ENCODE measurements at places on chromosomes 3 and 15. TPM values are rescaled to one million over a fixed set of nuclear protein-coding genes. Genes with fewer than 3 reads are reported as not detected.

Gene GATA2
- polyA plus RNA-seq: not detected

Gene NUP210
- polyA plus RNA-seq: 0.05 TPM

Gene MASP1
- polyA plus RNA-seq: not detected

Gene ITIH3
- not detected for polyA plus RNA-seq

DNA sequence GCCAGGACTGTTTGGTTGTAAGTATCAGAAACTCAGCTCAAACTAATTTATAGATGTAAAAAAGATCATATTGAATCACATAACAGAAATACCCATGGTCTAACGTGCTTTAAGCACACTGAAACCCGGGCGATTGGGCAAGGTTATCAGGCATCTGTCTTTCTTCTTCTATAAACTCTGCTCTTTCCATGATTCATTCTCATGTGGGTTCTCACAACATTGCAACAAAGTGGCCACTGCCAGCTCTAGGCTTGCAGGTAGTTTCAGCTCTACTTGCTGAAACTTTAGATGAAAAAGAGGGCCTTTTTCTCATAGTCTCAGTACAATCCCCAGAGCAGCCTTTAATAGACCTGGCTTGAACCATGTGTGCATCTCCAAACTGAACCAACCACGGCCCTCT, 456.1 kb downstream of the MFSD1 start:
- no peak overlapping the region for H3K27ac ChIP-seq
- no peaks in the 10 kb centered on the region for H3K4me1 ChIP-seq
- no peaks in the 10 kb centered on the region for H3K36me3 ChIP-seq
- peaks cover 4% of the 10 kb centered on the region for H3K27me3 ChIP-seq
- DNase-seq: no peak
- H3K4me3 ChIP-seq: no peak overlapping the region

- DNase-seq: no peak
- H3K4me1 ChIP-seq: no peaks in the 10 kb centered on the region
- no peaks in the 10 kb centered on the region for H3K27me3 ChIP-seq
- H3K4me3 ChIP-seq: no peak overlapping the region
These were observed 29.7 kb upstream of the PDCD6IP start for GRCh38 chr3:33768578-33769330.

Gene TMEM212
- polyA plus RNA-seq: not detected

DNA sequence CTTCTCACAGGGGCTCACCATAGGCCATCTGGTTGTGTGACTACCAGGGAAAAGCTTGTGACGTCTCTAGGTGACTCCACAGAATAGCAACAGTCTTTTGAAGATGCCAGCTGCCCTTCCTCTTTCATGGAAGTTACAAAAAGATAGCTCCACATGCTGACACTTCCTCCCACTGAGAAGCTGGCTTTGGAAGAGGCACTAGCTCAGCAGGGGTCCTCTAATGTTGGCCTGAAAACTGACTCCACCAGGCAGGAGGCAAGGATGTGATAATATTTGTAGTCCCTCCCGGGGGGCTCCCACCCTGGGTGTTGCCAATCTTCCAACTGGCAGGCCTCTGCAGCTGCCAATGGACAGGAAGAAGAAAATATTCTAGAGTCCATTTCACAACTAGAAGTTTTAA, 343.5 kb downstream of the NEK10 start:
- H3K36me3 ChIP-seq: no peaks in the 10 kb centered on the region
- no peak overlapping the region for H3K27ac ChIP-seq
- no peaks in the 10 kb centered on the region for H3K4me1 ChIP-seq
- no peaks in the 10 kb centered on the region for H3K27me3 ChIP-seq
- no peak for DNase-seq
- no peak overlapping the region for H3K4me3 ChIP-seq
